ENCODE measurements at places on chromosomes 16 and 17.

DNA sequence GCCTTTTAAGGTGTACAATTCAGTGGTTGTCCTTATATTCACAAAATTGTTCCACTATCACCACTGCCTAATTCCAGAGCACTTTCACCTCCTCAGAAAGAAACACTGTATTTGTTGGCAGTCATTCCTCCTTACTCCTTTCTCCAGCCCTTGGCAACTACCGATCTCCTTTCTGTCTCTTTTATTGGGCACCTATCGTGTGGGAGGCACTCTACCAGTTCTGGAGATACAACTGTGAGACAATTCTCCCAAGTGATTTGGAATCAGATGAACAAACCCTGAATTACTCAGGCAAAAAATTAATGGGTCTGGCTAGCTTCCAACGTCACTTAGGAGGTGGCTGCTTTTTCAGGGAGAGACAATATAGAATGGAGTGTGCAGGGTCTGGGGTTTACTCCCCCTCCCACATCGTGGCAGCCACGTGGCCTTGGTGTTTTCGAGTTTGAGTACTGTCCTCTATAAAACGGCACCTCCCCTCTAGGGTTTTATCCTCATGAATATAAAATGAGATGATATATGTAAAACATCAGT lies 63.9 kb downstream of the SHISA9 start:
- no peak for DNase-seq

- DNase-seq = no peak
These were observed 11.7 kb upstream of the MAF start for GRCh38 chr16:79612207-79612606.

GRCh38 chr16:49194537-49195236 lies 87.0 kb downstream of the CBLN1 start:
- DNase-seq = no peak

- DNase-seq = no peak
These were observed 29.7 kb upstream of the CDC42EP4 start for GRCh38 chr17:73341350-73342049.

- DNase-seq = no peak
These were observed 19.9 kb upstream of the GPATCH8 start for GRCh38 chr17:44522883-44523671.

- DNase-seq = no peak
These were observed 65.3 kb downstream of the SLC39A11 start for GRCh38 chr17:73027130-73027741.

GRCh38 chr17:69050999-69051775 lies 9.5 kb downstream of the ABCA9 start:
- no peak for DNase-seq

DNA sequence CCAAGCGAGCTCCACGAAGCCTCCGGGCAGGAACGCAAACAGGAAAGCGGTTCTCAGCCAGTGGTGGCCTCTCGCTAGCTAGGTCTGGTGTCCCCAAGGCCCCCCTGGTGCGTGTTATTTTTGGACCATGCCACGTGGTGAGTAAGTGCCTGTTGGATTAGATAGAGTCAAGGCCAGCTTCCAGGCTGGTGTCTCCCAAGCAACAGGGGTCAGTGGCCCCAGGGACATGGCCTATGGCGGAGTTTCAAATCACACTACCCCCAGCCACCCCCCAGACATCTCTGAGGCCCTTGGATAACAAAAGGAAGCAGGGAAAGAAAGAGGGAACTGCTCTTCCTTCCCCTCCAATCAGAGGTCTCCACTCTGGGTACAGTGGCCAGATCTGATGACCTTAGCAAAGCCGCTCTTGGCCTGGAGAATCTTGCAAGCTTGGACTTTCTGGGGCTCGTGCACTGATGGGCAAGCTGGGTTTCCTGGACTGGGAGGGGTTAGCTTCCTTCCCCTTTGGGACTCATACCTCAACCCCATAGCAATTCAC lies 58.2 kb downstream of the MAF start:
- DNase-seq = peak; percentile 30

- no peak for DNase-seq
These were observed 580 bp downstream of the BCAR1 start for GRCh38 chr16:75250809-75251279.

DNA sequence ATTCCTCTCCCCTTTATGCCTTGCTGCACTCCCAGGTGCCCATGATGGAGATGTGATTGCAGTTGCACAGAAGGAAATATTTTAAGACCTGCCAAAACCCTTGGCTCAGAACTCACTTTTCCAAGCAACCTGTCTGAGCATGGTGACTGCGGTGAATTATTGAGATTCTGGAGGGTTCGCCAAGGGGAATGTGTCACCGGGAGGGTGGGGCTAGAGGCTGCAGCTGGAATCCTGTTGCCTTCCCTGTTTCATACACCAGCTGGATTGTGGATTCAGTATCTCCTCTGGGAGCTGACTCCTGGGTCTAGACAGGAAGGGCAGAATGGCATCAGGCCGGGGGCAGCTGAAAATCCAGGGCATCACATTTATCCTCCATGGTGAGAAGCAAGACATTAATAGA lies 527.2 kb downstream of the TMEM114 start:
- no peak for DNase-seq

GRCh38 chr16:10938796-10939648 lies 3.2 kb downstream of the DEXI start:
- DNase-seq = no peak

- no peak for DNase-seq
These were observed 2.2 kb downstream of the HEATR9 start for GRCh38 chr17:35866341-35866950.

DNA sequence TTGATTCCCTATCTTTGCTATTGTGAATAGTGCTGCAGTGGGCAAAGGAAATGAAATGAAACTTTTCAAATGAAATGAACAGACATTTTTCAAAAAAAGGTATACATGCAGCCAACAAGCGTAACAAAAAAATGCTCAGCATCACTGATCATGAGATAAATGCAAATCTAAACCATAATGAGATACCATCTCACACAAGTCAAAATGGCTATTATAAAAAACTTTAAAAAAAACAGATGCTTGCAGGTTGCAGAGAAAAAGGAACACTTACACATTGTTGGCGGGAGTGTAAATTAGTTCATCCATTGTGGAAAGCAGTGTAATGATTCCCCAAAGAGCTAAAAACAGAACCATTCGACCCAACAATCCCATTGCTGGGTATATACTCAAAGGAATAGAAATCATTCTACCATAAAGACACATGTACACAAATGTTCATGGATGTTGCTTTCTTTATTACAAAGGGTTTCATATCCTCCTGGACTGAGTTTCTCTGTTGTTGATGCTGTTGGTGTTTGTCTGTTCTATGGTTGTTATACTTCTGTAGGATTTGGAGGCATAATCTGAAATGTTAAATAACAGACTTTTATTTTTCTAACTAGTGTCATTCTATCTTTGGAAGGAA lies 99.3 kb upstream of the SOX9 start:
- no peak for DNase-seq

- DNase-seq = no peak
These were observed 31.5 kb upstream of the LITAF start for GRCh38 chr16:11618107-11618717.

DNA sequence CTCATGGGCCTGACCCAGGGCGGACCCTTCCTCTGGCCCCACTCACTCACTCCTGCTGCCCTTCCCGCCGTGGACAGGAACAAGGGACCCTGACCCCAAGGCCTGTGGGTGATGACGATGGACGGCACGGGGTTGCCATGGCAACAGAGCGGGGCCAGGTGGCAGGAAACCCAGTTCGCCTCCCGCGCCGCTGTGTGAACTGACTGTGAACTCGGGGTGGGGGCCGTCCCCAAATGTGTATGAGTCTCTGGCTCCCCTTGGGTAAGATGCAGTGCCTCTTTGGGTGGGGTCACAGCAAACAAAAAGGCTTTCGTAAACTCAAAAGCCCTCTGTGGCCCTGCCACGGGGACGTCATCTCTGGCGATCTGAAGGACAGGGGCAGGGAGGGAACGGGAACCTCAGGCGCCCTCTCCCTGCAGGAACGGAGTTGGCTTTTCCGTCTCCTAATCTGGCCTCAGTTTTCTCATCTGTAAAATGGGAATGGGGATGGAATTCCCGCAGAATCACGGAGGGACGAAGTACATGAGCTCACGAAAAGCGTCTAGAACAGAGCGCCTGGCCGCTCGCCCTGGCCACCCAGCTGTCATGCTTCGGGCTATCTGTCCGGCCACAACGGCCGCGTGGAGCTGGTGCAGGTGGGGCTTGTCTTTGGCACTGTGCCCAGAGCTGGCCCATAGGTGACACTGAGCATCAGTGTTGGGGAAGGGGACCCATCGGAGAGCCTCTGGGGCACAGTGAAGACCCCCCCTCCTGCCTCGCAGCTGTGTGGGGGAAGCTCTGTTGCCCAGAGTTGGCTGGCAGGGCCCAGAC lies 44.9 kb upstream of the PABPN1L start:
- DNase-seq = no peak

DNA sequence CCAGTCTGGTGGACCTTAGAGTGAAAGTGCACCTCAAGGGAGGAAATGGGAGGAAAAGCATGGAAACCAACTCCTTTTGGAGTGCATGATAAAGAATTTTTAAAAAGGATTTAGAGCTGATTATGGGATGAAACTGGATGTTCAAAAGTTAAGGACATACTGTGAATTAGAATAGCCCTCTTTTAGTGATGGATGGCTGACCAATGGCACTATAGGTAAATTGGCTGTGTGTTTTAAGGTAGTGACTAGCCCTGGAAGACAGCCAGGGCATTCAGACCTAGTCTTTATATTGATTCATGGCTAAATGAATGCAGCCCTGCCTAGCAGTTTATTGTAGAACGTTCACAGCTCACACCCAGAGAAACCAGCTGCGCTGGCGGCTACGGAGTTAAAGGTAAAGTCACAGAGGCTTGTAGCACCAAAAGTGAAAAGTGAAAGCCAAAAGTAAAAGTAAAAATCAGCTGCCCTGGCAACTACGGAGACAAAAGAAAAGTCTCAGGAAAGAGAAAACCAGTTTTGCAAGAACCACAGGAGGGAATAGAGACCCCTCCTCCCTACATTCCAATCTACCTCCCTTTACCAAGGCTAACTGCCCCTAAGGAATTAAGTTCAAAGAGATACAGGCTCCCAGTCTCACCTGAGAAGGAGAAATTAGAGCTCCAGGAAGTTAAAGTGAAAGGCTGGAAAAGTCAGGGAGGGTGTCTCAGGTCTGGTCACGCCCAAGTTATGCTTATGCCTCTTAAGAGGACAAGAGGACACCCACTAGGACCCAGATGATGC lies 21.8 kb downstream of the ACSM1 start:
- no peak for DNase-seq

DNA sequence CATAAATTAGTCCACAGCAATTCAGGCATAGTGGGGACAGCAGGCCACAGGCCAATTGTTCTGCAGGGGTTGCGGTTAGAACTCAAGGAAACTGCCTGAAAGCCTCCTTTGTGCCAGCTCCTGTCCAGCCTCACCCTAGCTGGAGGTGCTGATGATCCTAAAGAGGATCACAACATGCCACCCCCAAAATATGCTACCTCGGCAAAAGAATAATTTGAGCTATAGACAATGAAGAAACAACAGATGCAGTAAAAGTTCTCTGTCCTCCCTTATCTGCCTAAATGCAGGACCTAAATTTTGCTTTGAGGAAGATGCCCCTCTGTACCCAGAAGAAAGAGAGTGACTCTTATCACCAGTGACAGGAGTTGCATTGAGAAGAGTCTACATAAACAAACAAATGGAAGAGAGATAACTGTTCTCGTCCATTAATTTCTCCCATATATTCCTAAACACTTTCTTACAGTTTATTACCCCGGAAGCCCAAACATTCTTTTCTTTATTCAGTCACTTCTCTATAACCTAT lies 14.7 kb downstream of the ALOX15 start:
- no peak for DNase-seq

DNA sequence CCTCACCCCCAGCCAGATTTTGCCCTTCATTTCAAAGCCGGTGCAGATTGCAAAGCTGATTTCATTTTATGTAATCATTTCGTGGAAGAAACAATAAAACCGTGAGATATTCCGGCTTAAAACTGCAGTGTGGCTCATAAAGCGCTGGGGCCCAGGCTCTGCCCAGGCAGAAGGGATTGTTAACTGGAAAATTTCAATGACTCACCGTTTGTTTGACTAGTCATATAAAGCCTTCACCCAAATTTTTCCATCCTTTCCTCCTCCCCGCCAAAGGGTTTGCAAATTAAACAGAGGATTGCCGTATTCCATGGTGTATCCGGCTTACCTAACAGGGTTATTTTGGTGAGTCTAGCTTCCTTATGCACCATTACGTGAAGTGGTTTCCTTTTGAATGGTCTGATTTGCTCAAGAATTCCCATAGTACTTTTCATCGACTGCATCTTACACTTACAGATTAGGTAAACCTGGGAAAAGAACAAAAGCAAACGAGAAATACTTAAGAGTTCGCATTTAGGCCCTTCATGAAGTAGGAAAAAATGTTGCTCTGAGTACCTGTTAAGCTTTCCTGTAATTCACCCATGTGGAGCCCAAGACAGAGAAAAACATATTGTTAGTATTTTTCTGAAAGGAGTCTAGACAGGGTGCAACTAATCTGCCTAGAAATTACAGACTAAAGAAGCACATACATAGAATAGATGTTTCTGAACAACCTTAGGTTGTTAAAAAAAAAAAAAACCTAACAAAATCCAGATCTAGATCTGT lies 949 bp upstream of the GSPT1 start:
- no peak for DNase-seq

DNA sequence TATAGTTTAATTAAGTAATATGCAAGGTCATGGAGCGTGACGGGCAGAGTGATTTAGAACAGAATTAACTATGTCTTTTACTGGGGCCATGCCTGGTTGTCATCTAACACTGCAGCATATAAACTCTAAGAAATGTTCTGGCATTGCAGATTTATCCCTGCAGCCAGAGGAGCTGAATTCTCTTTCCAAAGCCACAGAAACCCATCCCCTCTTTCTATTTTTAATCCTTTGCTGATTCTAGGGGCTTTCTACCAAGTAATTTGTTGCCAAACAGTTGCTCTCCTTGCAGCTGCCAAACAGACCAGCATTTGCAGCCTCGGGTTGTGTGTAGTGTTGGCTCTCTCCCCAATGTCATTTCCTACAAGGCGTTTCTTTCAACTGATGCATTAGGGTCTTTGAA lies 243.2 kb upstream of the MON1B start:
- no peak for DNase-seq

GRCh38 chr17:9195411-9195810 lies 174.1 kb downstream of the NTN1 start:
- no peak for DNase-seq

- no peak for DNase-seq
These were observed 186.0 kb upstream of the FOXF1 start for GRCh38 chr16:86324320-86324719.

GRCh38 chr16:81746566-81746965 lies 32.5 kb upstream of the PLCG2 start:
- no peak for DNase-seq

Data from hypothalamus (tissue), 51 donors.